ENCODE measurements at places on chromosomes 4 and X.

DNA sequence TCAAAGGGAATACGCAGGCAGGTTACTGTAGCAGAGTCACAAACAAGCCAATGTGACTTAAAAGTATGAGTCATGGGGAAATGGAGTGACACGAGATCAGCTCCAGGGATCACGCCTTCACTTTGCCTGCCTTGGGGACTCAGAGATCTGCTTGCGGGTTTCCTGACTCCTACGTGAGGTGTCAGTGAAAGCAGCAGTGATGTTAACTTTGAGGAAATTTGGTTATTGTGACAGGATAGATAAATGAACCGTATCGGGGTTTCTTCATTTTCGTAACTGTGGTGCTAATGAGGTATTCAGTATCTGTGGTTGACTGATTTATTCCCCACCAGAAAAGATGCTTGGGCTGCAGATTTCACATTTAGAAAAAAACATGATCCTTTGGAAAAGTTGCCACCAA lies 383.3 kb upstream of the ZFP42 start:
- DNase-seq = no peak

DNA sequence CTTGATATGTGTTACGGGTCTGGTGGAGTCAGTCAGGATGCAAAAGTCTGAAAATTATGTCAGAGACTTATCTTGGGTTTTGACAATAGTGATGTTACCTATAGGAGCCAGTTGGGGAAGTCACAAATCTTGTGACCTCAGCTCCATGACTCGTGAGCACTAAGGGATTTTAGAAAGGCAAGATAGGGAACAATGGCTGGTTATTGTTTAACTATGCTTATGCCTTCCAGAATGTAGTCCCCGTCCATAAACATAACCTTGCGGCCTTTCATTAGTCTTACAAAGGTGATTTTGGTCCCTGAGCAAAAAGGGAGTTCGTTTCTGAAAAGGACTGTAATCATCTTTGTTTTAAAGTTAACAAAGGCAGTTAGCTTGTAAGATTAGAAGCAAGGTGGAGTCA lies 23.9 kb upstream of the GATB start:
- no peak for DNase-seq

DNA sequence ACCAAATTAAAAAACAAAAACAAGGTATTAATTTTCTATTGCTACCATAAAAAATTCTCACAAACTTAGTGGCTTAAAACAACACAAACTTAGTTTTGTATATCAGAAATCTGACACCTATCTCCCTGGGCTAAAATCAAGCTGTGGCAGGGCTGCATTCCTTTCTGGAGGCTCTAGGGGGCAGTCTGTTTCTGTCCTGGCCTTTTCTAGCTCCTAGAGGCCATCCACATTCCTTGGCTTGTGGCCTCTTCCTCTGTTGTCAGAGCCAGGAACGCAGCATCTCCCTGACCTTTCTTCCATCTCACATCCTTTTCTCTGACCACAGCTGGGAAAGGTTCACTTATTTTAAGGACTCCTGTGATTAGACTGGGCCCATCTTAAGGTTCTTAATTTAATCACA lies 38.9 kb upstream of the TLR2 start:
- DNase-seq = no peak

- DNase-seq = no peak
Observed at GRCh38 chr4:42268824-42269223, 116.4 kb upstream of the BEND4 start.

- DNase-seq = no peak
Observed at GRCh38 chr4:40308528-40309122, 26.5 kb upstream of the CHRNA9 start.

DNA sequence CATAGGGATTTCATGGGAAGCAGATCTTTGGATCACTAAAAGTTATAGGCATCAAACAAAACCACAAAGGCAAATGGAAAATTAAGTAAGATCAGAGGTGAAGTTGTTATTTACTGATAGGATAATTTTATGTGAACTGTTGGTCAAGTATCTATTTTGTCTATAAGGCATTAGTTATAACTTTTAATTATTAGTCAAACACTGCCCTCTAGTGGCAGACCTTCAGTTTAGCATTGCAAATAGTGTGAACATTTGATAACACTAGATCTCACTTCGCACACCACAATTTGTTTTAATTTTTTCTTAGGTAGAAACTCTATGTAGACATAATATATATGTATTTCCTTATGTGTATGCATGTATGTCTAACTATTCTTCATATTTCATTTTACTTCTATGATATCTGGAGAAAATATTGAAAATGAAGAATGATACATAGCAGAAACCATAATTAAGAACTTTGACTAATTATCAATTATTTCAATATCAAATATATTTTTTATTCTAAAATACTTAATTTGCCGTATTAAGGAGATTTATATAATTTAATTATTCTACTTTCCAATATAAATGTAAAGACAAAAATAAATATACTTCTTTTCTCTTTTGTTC lies 214.5 kb upstream of the TACR3 start:
- DNase-seq = peak; percentile 32

DNA sequence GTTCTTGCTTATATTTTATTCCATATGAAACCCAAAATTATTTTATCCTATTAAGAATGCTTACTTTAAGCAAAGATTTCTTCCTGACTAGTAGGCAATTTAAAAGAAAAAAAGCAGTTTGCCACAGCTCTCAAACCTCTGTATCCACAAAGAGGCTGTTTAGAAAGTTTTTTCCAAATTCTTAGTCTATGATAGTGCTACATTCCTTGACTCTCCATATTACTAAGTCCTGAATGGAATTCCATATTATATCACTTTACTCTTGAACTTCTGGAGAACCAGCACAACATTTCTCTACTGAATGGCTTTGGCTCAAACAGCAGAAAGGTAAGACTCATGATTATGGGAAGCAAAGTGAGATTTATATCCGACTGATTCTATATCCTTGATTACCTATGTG lies 8.3 kb downstream of the SLC10A6 start:
- DNase-seq = no peak

DNA sequence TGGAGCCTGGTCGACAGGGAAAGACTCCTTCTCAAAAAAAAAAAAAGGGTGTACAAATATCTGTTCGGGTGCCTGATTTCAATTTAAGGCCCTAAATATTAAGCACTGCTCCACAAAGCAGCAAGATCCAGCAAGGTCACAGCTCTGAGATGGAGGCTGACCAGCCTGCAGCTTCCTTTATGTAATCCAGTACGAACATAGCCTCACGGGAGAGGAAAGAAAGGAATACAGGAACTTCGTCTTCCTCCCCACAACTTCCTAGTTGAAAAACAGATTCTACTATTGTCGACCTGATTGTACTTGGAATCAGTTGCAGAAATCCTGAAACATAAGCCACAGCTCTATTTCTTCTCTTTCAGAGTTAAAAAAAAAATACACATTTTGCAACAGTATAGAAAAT lies 53.5 kb upstream of the TBC1D9 start:
- no peak for DNase-seq

GRCh38 chr4:134691915-134692314 lies 490.3 kb upstream of the PABPC4L start:
- DNase-seq = peak; percentile 32

DNA sequence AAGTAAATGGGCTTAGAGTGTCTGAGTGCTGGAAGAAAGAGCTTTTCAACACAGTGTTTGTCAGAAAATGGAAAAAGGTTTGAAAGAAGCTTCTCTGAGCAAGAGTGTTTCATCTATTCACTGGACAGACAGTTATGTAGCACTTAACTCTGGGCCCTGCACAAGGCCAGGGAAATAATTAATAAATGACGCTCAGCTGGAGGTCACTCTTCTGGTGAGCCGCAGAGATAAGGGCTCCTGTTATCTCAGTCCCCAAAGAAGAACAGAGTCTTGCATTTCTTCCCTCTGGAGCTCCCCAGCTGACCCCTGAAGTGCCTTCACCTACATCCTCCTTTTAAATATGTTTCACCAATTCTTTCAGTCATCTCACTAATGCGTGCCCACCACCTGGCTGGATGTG lies 90.4 kb downstream of the SLC16A2 start:
- DNase-seq = no peak

GRCh38 chrX:154750301-154751202 lies at the start of gene GAB3:
TSS of gene GAB3 (minus strand) at chrX:154751077. CDS start at chrX:154751025, 52 bp downstream.
- DNase-seq = no peak

DNA sequence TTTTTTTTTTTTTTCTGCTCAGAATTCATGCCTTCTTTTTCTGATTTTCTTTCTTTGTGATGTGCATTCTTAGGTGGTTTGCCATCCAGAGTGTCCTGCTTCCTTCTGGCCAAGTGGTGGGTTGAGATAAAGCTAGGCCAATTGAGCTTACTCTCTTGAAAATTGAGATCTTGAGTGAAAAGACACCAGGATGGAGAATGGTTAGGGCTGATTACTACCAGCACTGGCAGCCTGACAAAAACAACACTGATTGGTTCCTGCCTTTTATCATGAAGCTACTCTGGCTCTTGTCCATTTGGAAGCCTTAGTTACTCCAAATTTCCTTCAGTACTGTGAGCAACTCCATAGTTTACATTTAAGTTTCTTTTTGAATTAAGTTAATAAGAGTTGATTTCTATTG lies 404.0 kb downstream of the PPARGC1A start:
- no peak for DNase-seq

- no peak for DNase-seq
Observed at GRCh38 chrX:121160987-121161386, 113.6 kb downstream of the GLUD2 start.

GRCh38 chr4:186689476-186689875 lies 34.2 kb downstream of the FAT1 start:
- no peak for DNase-seq

DNA sequence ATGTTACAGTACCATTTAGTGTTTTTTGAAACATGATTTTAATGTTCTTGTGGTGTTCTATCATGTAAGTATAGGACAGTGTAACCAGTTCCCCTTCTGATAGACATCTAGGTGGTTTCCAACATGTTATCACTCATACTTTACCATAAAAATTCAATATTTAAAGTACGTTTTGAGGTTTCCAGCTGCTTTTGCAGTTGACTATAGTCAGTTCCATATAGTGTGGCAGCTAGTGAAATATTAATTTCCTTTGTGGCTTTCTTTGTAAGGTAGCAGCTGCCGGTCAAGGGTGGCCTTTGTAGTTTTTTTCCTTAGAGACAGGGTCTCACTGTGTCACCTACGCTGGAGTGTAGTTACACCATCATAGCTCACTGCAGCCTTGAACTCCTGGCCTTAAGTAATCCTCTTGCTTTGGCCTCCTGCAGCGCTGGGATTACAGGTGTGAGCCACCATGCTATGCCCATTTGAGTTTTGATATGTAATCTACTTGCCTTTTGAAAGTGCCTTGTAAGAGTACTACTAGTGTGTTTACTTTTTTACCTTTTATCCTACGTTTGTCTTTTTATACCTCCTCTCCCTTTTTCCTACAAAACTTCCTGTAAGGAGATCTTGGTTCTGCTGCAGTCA lies 63.0 kb downstream of the ARHGAP10 start:
- no peak for DNase-seq

GRCh38 chrX:108641589-108642272 lies 94.6 kb downstream of the IRS4 start:
- DNase-seq = no peak

GRCh38 chrX:39519566-39520301 lies 578.0 kb downstream of the BCOR start:
- DNase-seq = no peak

GRCh38 chr4:96598465-96598864 lies 758.6 kb downstream of the PDHA2 start:
- DNase-seq = no peak

DNA sequence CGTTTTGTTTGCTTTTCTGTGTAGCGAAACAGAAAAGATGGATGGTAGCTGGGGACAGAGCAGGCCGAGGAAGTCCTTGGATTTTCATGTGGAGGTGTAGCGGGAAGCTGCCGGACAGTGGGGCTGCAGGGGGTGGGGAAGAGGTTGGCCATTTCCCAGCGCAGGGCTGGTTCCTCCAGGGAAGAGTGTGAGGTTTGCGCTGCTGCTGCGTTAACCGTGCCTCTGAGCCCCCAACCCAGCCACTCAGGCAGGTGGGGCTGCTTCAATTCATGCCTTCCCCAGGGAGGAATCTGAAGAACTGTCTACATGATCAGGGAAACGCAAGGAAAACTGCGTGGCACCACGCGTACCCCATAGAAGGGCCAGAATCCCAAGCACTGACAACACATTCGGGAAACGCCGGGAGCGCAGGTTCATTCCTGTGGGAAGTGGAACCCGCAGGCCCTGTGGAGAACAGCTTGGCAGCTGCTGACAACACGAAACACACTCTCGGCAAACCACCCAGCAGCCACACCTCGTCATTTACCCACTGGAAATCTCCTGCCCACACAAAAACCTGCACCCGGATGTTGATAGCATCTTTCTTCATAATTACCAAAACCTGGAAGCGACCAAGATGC lies 57.7 kb downstream of the PCGF3 start:
- no peak for DNase-seq

DNA sequence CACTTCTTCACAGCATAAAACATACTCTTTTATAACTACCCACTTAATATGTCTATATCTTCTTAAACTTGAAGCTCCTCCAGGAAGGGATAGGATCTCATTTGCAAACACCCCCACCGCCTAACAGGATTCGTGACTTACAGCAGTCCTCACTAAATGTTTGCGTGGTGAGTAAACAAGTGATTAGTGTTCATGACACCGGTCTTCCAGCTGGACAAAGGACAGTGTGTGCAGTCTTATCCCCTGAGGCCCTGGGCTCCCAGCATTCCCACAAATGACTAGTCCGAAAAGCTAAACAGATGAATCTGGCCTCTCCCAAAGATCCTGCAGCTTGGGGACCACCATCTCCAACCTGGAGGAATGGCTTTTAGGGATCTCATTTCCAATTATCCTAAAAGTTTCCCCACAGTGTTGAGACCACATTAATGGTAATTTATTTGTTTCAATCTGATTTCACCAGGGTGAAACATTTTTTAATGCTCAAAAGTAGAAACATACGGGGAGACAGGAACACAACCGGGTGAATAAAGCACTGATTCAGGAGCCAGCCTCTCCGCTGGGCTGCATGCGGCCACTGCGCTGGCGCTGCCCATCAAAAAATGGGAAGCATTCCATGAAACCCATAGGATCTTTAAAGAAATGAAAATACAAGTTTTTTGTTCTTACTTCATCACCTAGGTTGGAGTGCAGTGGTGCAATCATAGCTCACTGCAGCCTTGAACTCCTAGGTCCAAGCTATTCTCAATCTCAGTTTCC lies 69.2 kb downstream of the HADH start:
- peak; percentile 97 for DNase-seq

GRCh38 chr4:161457311-161457710 lies 706.5 kb downstream of the FSTL5 start:
- DNase-seq = no peak

- no peak for DNase-seq
Observed at GRCh38 chrX:44931441-44931973, 58.5 kb downstream of the KDM6A start.

Measured in foreskin melanocyte (primary cell).